ENCODE measurements at places on chromosomes 3 and 15.

DNA sequence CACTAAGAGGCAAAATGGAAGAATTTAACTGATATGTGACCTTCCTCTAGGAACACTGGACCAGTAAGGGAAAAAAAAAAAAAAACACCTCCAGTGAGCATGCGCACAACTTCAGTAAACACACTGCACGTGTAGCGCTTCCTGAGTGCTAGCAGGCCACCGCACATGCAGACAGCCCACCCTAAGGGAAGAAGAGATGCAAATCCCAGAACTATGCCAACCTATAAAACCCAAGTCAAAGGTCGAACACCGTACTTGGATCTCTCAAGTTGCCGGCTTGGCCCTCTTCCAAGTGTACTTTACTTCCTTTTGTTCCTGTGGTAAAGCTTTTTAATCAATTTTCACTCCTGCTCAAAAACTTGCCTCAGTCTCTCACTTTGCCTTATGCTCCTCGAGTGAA lies 64.5 kb upstream of the CADPS start:
- no peak for DNase-seq

GRCh38 chr3:192061426-192061825 lies 600.5 kb downstream of the PYDC2 start:
- no peak for DNase-seq

GRCh38 chr3:127226946-127227842 lies 34.3 kb downstream of the PRR23E start:
- DNase-seq = peak; percentile 64

GRCh38 chr3:94293793-94294195 lies 230.9 kb downstream of the NSUN3 start:
- no peak for DNase-seq

- DNase-seq = peak; percentile 82
Observed at GRCh38 chr15:91852741-91853510, 582 bp upstream of the SLCO3A1 start.

GRCh38 chr3:150296966-150297365 lies 111.1 kb upstream of the TSC22D2 start:
- DNase-seq = no peak

DNA sequence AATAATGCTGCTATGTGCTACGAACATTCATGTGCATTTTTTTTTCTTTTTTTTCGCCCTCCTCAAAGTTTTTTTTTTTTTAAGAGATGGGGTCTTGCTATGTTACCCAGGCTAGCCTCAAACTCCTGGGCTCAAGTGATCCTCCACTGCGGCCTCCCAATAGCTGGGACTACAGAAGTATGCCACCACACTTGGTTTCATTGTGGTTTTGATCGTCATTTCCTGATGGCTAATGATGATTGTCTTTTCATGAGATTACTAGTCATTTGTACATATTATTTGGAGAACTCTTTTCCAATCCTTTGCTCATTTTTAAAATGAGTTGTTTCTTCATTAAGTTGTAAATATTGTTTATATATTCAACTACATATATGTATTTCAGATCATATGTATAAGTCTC lies 48.8 kb downstream of the FBXO22 start:
- DNase-seq = no peak

DNA sequence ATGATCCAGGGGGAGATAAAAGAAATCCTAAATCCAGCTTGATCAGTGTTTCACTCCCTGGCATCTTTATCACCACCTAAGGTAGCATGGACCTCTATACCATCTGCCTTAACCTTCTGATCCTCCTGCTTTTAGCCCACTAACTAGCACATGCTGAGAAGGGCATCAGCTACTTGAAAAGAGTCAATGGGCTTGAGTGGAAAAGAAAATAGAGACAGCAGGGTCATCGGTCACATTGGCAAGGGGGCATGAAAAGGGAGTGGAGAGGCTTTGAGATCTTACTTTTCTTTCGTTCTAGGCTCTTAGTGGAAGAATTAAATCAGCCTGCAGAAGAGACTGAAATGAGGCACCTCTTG lies 239 bp upstream of the ZFYVE19 start:
- DNase-seq = no peak

DNA sequence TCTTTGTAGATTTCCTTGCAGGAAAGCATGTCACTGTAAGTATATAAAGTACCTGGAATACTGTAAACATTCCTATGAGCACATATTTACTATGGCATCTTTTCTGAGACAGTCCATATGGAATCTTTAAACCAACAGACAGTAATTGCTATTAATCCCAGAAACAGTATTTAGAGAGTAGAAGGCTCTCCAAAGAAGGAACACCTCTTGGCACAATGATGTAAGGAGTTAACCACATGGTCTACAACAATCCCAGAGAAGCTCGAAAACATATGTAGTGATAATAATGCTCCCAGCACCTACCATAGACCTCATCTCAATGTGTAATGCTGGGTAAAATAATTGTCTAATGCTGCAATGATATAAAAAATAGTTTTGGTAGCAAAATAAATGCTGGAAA lies 95.8 kb upstream of the IL12A start:
- no peak for DNase-seq

- no peak for DNase-seq
Observed at GRCh38 chr3:74693251-74693650, 78.8 kb upstream of the CNTN3 start.

- no peak for DNase-seq
Observed at GRCh38 chr3:33146791-33147445, 33.1 kb downstream of the CRTAP start.

DNA sequence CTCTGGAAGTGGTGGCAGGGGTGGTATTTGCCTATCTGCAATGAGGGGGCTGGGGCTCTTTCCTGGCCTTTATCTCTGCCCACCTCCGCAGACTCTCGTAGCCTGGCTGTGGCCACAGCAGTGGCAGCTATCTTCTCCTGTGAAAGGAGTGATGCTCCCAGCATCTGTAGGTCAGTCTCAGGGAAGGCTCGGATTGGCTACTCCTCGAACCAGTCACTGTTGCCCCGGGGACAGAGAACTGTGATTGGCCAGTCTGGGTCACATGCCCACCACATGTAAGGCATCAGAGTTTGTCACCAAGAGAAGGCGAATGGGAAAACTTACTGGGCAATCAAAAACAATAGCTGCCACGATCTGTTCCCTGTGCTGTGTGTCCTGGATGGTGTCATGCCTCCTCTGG lies 30.1 kb upstream of the FGD5 start:
- no peak for DNase-seq

- DNase-seq = no peak
Observed at GRCh38 chr15:80266113-80266512, 14.1 kb upstream of the CTXND1 start.

- no peak for DNase-seq
Observed at GRCh38 chr15:49875392-49875791, 243.6 kb downstream of the ATP8B4 start.

DNA sequence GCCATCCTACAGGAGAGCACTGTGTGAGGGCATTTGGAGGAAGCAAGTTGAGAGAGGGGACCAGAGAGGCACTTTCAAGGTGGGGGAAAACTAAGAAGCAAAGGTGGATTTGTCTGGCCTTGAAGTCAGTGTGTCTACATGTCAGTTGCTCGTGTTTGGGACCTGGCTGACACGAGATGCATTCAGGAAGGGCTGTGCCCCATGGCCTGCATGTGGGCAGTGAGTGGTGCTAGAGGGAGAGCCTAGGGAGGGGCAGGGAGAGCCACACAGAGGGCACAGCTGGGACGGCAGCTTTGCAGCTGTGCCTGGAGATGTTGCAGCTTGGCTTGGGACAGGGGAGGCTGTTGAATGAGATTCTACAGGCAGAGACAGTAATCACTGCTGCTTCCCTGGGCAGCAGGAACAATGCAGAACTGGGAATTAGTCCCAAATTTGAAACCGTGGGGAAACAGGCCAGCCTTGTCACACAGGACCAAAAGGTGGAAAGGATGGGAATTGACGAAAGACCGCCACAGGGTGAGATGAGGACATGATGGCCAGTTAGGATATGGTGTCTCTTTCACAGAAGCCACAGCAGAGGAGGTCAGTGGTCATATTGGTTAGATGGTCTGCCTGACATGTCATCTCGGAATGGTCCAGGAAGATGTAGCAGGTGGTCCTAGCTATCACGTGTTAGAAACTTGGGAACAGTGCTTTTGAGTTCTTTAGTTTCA lies 10.0 kb downstream of the SEC61A1 start:
- DNase-seq = no peak

GRCh38 chr3:194675081-194675640 lies 3.2 kb upstream of the LSG1 start:
- peak; percentile 85 for DNase-seq

GRCh38 chr3:188187053-188187452 lies 33.1 kb downstream of the LPP start:
- no peak for DNase-seq

DNA sequence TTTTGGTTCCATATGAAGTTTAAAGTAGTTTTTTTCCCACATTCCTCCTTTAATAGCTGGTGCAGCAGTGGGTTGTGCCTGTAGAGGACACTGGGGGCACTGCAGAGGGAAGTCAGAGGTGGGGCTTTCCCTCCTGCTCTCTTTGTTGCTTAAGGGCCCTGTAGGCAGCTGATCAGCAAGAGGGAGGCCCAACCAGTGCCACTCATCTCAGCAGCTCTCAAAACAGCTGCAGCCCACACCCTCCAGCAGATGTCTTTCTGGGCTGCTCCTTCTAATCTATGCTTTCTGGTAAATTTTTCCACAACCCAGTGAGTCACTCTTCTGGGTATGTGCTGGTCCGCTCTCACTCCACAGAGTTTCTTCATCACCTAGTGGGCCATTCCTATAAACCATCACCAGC lies 263.8 kb downstream of the FEZF2 start:
- DNase-seq = peak; percentile 10

DNA sequence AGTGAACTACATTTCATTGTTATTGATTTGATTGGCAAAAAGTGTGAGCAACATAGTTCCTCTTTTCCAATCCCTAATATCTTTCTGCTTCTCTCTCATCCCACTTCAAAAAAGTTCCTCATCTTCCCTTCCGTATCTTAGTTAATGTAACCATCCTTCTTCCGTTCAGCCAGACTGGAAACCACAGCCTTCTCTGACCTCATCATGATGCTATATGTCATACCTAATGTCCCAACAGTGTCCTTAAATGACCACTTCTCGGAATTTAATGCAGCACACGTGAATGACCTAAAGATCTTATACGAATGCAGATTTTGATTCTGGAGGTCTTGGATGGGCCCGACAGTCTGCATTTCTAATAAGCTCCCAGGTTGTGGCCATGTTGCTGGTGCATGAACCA lies 320.3 kb upstream of the SATB1 start:
- DNase-seq = no peak

DNA sequence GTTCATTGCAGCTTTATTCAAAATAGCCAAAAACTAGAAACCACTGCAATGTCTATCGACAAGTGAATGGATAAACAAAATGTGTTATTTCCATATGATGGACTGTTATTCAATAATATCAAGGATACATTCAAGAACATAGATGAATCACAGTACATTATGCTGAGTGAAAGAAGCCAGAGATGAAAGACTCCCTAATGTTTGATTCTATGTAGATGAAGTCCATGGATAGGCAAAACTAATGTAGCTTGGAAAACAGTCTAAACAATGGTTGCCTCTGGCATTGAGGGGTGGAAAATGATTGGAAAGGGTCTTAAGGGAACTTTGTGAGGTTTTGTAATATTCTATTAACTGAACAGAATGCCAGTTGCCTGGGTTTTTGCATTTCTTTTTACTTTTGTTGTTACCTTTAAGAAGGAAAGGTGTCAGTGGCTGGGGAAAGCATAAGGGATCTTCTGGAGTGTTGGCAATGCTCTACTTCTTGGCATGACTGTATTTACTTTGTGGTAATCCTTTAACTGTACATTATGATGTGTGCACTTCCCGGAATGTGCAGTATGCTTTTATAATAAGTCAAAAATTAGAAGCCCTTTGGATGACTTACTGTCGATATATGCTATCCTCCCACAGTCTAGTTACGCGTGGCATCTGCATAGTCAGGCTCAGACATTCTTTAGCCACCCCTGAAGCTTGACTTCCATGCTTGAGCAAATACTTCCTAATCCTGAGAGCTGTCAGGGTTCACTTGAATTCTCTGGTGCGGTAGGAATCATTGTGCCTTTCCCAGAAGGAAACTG lies 20.5 kb upstream of the ATP10A start:
- no peak for DNase-seq

- no peak for DNase-seq
Observed at GRCh38 chr15:76183930-76184649, 124.3 kb downstream of the TMEM266 start.

- no peak for DNase-seq
Observed at GRCh38 chr3:157452097-157452496, 15.4 kb downstream of the PTX3 start.

- DNase-seq = no peak
Observed at GRCh38 chr3:71322154-71322553, 261.4 kb downstream of the FOXP1 start.

DNA sequence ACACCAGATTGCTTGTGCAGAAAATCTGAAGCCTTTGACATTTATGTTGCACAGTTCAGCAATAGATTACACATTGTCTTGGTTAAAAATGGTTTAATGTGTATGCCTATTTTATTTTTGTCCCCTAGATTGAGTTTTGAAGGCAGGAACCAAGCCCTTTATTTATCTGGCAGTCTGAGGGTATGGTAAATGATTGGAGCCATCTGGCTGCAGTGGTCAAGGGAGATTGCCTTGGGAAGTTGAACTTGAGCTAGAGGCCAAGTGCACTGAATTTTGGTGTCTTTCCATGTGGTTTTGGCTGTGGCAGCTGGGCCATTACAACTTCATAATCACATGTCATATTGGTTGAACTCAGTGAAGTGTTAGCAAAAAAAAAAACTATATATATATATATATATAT lies 248.7 kb upstream of the C2CD4B start:
- DNase-seq = no peak

DNA sequence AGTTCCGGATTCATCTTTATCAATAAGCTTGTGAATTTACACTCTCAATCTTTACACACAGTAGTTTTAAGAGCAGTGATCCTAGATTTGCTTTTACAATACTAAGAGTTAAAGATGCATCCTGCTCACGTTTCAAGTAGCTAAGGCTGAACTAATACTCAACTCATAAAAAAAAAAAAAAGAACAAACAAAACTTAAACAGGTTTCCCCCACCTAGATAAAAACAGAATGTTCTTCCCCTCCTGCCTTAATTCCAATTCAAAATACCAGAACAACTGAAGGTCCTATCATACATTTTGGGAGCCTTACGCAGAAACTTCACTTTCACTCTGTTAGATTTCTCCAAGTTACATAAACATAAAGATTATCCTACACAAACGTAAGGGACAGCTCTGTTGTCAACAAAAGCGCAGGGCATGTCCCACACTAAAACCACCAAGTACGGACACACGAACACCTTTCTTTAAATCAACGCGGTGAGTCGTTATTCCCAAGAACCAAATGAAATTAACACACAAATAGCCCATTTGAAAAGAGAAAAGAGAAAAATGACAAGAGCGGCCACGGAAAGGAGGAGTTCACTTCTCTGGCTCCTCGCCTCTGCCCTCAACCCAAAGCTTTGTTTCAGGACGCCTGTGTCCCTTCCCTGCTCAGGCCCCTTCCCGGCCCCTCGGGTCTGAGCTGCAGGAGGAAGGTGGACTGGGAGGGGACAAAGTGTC lies 941 bp downstream of the CBLB start:
- DNase-seq = peak; percentile 26

GRCh38 chr15:42911058-42911592 lies 9.5 kb downstream of the TTBK2 start:
- no peak for DNase-seq
